ENCODE measurements at places on chromosomes 1 and 21. TPM values are rescaled to one million over a fixed set of nuclear protein-coding genes. Genes with fewer than 3 reads are reported as not detected.

DNA sequence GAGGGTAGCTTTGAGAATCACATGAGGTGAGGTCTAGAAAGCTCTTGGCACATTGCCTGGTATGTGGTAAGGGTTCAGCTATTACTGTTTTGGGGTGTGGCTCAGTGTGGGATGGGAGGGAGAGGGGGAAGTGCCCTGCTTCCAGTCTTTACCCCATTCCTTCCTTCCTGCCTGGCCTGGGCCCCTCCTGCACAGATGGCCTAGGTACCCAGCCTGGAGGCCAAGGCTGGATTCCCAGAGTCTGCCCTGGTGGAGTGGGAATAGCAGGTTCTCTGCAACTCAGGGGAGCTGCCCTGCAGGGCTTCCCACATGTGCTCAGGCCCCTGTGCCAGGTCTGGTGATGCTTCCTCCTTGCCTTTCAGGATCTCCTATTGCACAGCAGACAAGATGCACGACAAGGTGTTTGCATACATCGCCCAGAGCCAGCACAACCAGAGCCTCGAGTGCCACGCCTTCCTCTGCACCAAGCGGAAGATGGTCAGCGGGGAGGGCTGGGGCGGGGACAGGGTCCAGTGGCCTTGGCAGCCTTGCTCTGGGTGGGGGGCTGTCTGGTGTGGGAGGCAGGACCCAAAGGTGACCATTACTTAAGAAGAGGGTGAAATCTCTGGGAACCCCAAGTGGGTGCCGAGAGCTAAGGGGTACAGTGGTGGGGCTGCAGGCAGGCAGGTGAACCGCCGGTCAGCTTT is 13.5 kb downstream of the LDLRAP1 start:
- no peak for DNase-seq

DNA sequence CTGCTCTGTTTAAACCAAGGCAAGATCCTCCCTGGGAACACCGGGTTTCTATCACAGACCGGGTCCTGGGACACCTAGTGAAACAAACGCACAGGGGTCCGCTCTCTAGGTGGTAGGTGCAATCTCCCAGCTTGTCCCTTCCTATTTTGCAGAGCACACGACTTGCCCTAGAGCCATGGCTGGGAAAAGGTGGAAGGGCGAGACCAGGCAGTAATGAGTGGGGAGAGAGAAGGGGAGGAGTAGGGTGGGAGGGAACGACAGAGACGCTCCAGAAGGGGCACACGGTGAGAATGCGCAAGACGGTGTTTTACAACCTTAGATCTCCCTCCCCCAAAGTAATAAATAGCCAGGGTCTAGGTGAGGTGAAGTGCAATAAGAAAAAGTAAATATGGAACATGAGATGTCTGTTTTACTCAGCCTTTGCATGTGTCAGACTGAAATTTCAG is 9.3 kb upstream of the ARHGAP29 start:
- DNase-seq, result no peak

GRCh38 chr21:38314558-38314957 is 57.8 kb downstream of the KCNJ15 start:
- DNase-seq, result no peak

- no peak for DNase-seq
Measured at GRCh38 chr1:202131956-202132821, 9.5 kb downstream of the GPR37L1 start.

GRCh38 chr1:183390561-183390960 is 27.6 kb downstream of the NMNAT2 start:
- no peak for DNase-seq

DNA sequence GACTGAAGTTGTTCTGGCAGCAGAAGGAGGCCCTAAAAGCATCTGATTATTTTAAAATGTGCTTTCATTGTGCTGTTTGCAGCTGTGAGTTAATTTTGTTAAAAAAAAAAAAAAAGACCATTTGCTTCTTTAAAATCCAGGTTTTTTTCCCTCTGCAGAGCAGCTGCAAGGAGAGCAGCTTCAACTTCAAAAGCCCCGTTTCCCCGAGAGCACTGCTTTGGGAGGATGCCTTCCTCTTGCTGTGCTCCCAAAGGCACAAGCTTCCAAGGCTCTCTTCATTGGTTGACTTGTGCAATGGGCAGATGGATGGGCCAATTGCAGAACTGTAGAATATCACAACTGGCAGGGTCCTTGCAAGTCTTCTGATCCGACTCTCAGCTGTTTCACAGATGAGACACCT is 459.2 kb upstream of the PKN2 start:
- DNase-seq, result no peak

DNA sequence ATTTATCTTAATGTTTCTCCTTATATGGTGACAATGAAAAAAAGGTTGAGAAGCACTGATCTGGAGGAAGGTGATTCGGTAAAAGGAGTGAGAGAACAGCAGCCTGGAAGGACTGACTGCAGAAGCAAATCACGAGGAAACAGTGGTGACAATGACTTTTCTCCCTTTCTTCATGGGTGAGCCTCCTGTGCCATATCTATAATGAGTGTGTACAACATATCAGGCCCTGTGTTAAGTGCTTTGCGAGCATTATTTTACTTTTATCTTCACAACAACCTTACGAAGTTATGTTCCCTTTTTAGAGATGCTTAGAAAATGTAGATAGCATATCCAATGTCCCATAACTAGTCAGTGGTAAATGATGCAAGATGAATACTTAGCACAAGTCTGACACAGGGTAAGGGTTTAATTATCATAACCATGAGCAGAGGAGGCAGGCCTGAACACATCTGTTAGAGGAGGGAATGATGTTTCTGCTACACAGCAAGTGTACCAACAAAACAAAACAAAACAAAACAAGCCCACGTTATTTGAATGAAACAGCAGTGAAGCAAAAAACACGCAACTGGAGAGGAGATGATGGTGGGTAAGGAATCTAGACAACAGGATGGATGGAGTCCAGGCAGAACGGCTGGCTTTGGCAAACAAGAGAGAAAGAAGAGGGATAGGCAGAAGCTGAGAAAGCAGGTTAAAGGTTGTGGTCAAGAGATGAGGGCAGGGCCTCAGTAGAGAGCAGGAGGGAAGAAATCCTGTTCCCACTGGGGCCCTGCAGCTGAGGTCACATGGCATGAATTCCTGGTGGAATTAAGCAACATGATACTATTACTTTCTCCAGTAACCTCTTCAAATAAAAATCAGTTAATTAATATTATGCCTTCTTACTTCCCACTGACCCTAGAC is 29.6 kb downstream of the GNG12 start:
- no peak for DNase-seq

GRCh38 chr1:176206006-176206960 is 803 bp downstream of the COP1 start:
- DNase-seq, result peak; percentile 51

- no peak for DNase-seq
Measured at GRCh38 chr1:154218545-154218944, 2.2 kb upstream of the UBAP2L start.

DNA sequence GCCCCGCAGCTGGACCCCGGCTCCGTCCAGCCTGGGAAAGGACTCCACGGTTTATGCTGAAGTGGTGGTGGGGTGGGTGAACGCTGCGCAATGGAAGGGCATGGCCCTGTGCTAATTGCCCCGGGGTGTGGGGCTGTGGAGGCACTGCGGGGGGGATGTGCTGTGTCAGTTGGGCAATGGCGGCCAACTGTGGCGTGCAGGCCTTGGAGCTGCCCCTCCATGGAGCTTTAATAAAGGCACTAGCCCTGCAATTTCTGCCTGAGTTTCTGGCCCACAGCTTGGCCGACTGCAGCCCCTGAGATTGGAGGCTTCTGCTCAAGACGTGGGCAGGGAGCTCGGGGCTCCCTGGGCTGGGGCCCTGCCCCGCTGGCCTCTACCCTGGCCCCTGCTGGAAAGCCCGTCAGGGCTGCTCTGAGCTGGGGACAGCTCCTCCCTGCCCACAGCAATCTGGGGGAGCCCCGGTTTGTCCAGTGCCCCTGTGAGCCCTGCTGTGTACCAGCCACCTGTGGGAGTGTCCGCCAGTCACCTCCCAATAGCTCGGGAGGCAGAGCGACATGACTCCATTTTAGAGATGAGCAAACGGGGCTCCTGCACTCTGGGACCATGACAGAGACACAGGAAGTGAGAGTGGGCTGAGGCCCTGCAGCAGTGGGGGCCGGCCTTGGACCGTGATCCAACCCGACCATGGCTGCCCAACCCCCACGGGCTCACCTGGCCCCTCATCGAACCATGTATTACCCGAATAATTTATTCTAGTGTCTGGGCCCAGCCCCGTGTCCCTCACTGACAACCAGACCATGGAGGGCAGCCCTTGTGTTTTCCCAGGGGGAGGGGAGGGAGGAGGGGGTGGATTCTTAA is 8.7 kb upstream of the TNFRSF14 start:
- no peak for DNase-seq

DNA sequence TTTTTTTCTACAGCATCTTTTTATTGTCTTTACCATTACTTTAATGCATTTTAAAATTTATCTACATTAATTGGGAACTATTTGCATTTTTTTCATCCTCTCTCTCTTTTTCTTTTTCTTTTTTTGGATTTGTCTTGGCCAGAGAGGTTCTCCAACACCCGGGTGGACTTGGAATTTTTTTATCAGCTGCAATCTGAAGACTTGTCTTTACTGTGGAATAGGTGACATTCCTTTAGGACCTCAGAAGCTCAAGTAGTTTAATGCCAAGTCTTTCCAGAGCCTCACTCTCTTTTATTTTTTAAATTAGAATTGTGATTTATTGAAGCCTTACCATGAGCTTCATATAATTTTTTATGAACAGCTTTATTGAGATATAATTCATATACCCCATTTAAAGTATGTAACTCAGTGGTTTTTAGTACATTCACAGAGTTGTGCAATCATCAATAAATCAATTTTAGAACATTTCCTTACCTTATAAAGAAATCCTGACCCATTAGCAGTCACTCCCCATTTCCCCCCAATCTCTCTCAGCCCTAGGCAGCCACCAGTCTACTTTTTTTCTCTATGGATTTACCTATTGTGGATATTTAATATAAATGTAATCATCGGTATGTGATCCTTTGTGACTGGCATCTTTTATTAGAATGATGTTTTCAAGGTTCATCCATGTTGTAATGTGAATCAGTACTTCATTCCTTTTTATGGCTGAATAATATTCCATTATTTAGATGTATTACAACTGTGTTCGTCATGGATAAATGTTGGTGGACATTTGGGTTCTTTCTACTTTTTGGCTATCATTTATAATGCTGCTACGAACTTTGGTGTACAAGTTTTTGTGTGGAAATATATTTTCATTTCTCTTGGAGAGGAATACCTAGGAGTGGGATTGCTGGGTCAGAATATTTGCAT is 6.2 kb downstream of the TUFT1 start:
- no peak for DNase-seq

DNA sequence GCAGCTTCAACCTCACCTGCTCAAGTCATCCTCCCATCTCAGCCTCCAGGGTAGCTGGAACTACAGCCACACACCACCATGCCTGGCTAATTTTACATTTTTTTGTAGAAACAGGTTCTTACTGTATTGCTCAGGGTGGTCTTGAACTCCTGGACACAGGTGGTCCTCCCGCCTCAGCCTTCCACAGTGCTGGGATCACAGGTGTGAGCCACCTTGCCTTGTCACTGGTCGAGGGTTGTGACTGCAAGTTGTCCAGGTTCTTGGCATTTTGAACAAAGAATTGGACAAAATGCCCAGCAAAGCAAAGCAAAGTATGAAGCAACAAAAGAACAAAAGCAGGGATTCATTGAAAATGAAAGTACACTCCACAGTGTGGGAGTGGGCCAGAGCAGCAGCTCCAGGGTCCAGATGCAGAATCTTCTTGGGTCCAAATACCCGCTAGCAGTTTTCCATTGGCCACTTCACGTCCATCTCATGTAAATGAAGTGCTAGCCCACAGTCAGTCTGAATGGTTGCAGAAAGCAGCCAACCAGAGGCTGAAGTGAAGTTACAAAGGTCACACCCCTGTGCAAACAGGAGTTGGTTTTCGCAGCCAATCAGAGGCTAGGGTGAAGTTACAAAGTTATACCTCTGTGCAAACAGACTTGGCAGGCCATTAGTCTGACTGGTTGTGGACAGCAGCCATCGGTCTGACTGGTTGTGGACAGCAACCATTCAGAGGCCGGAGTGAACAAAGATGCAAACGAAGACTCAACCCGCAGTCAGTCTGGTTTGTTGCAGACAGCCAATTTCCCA is 109.5 kb upstream of the KIF26B start:
- no peak for DNase-seq

GRCh38 chr1:158652721-158653334 is 33.7 kb downstream of the SPTA1 start:
- no peak for DNase-seq

PLA2G2F gene
- total RNA-seq, result not detected

PRELP gene
- 30.4 TPM for total RNA-seq

GBP1 gene
- 59.7 TPM for total RNA-seq

CXADR gene
- 30.4 TPM for total RNA-seq

Data from upper lobe of left lung (tissue), 6 donors.